ENCODE measurements at places on chromosomes 2 and 18. TPM values are rescaled to one million over a fixed set of nuclear protein-coding genes. Genes with fewer than 3 reads are reported as not detected.

DNA sequence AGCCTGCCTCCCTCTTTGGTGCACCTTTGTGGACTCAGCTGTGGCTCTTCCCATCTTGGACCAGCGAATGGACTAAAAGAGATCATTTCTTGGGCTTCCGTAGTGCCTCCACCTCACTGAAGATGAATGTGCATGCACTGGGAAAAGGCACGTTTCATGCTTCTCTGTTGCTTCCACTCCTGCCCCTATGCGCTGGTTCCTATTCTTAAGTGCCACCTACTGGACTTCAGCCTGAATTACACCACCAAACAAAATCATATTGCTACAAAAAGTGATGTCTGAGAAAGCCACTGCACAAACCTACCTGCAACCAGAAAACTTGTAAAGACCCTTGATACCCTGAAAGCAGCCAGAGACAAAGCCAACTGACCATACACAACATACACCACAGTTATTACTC lies 695.6 kb downstream of the TSN start:
- DNase-seq, result peak; percentile 22

- DNase-seq, result no peak
Measured at GRCh38 chr2:177535958-177536504, 143.5 kb downstream of the AGPS start.

- no peak for DNase-seq
Measured at GRCh38 chr2:209424781-209425470, 1.1 kb downstream of the MAP2 start.

DNA sequence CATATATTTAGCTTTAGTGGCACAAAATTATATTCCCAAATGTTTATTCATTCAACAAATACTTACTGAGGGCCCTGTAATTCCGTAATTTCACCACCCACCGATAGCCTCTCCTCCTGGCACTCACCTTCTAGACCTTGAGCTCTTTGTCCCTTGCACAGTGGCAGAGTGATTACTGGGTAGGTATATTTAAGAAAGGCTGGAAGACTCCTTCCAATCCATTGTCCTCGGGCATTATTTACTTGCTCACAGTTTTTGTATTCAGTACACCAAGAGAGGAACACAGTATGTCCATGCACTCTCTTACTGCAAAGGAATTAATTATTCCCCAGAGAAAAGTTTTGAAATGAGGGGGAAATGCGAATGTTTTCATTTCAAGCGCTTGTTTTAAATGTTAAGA lies 1.1 kb upstream of the CDCA7 start:
- no peak for DNase-seq

DNA sequence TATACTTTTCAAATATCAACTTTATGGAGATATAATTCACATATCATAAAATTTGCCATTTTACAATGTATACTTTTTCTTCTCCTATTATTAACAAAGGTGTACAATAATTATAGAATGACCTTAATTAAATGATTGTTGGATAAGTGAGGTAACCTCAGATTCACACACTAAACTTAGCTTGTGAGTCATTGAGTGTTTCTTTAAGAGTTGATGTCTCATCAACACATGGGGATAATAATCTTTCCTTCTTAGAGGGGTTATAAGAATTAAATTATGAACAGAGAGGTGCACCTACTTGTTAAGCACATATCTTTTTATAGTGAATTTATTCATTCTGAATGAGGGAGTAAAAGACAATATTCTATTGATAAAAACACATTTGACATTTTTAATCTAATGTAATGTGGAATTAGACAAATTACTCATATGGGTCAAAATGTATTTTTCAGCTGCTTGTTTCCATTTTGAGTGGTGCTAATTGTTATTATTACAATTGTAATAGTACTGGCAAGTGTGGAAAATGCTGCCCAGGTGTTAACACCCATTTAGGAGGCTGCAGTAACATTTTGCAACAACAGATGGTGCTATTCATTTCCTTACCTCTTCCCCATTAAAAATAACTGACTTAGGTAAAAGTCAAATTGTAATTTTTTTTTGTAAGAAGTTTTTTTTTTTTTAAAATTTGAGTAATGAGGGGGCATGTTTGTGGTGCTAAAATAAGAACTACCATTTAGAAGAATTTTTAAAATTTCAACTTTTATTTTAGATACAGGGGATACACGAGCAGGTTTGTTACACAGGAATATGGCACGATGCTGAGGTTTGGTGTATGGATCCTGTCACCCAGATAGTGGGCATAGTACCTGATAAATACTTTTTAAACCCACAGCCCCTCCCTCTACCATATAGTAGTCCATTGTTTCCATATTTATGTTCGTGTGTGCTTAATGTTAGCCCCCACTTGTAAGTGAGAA lies 32.1 kb upstream of the DYNAP start:
- no peak for DNase-seq

DNA sequence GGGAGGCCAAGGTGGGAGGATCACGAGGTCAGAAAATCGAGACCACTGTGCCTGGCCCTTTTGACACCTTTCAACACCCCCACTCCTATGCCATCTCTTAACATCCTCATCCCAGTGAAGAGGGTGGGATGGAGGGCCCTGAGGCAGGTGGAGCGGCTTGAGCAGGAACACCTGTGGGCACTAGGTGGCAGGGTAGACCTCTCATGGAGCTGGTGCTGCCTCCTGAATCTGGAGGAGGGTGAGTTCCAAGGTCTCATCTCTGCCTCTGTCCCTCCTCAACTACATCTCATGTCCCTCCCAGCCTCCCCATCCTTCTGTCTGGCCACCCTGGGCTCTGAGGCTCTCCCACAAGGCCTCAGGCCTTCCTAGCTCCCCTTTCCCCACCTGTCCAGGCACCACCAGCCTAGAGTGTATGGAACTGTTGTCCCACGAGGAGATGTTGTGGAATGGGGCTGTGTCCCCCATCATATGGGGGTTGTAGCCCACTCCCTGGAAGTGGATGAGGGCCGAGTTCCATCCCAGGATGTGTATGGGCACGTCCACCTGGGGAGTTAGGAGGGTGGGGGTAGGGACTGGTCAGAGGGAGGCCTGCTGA lies 17.0 kb upstream of the CRYBA2 start:
- DNase-seq, result peak; percentile 40

The ANKRD62 gene
- not detected for total RNA-seq

The AGAP1 gene
- total RNA-seq, result 7.0 TPM

The THAP4 gene
- total RNA-seq, result 39.9 TPM
